ENCODE measurements at places on chromosomes 11 and 22. TPM values are rescaled to one million over a fixed set of nuclear protein-coding genes. Genes with fewer than 3 reads are reported as not detected.

OR4A16 gene
- not detected for total RNA-seq

CSNK1E gene
- total RNA-seq, result 337 TPM

SPA17 gene
- total RNA-seq, result 3.8 TPM

CSKMT gene
- total RNA-seq, result 8.8 TPM

MMP10 gene
- not detected for total RNA-seq

MMP13 gene
- total RNA-seq, result not detected
